ENCODE measurements at places on chromosomes 3 and 15. TPM values are rescaled to one million over a fixed set of nuclear protein-coding genes. Genes with fewer than 3 reads are reported as not detected.

Gene GCSAM
- total RNA-seq, result not detected

Gene FBN1
- total RNA-seq, result 0.21 TPM

Gene KPNA1
- total RNA-seq, result 84.6 TPM

Gene NANOGP8
- not detected for total RNA-seq

Gene TNIK
- total RNA-seq, result 22.4 TPM

All from Caco-2 (cell line).